RPMI7951 (cell line): ENCODE measurements at places on chromosomes 6 and 20. TPM values are rescaled to one million over a fixed set of nuclear protein-coding genes. Genes with fewer than 3 reads are reported as not detected.

SYS1 gene
- 29.2 and 33.7 TPM in 2 replicates for total RNA-seq

KCNG1 gene
- 7.7 and 17.9 TPM in 2 replicates for total RNA-seq

HRH3 gene
- not detected in 2 replicates for total RNA-seq

FLOT1 gene
- total RNA-seq, result 108 and 118 TPM in 2 replicates

GSTA3 gene
- total RNA-seq, result not detected in 2 replicates

TULP4 gene
- total RNA-seq, result 49.3 and 62.1 TPM in 2 replicates

RAB32 gene
- total RNA-seq, result 104 and 125 TPM in 2 replicates

ZSCAN9 gene
- total RNA-seq, result 16.7 and 21.0 TPM in 2 replicates

RAD21L1 gene
- 0.98 and 1.4 TPM in 2 replicates for total RNA-seq

CCDC167 gene
- 89.8 and 102 TPM in 2 replicates for total RNA-seq

MUCL3 gene
- not detected in 2 replicates for total RNA-seq
